ENCODE measurements at places on chromosomes 1 and 21.

DNA sequence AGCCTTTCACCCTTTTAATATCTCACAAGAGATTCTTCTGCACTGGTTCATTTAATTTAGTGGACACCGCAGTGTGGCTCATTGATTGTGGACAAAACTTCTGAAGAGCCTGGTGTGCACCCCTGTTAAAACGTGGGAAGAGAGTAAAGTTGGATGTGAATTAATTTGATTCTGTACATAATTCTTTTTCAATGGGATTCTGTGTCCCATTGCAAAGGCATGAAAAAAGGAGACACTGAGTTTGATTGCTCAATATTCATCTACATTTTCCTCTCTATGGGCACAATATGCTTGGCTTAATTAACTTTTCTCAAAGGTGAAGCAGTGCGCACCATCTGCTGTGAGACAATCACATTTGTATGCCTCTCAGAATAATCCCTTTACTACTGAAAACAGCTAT is 95.1 kb downstream of the BARHL2 start:
- DNase-seq = no peak

DNA sequence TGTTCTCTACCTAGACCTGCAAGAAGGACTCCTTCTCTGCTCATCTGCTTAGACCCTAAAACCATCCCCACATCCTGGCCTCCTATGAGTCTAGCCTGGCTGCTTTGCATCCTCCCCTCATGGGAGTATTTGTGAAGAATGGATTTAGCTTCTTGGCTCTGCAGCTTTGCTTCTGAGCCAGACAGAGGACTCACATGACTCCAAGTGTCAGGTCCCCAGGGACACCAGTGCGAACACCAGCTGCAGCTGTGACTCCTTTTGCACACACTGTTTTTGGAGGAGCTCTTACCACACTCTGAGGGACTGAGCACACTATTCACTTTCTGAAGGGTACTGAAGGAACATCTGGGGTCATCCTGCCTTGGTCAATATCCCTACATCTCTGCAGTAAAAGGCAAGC is 131.8 kb upstream of the SGIP1 start:
- no peak for DNase-seq

GRCh38 chr1:148328884-148329283 is 154.2 kb downstream of the PPIAL4G start:
- no peak for DNase-seq

DNA sequence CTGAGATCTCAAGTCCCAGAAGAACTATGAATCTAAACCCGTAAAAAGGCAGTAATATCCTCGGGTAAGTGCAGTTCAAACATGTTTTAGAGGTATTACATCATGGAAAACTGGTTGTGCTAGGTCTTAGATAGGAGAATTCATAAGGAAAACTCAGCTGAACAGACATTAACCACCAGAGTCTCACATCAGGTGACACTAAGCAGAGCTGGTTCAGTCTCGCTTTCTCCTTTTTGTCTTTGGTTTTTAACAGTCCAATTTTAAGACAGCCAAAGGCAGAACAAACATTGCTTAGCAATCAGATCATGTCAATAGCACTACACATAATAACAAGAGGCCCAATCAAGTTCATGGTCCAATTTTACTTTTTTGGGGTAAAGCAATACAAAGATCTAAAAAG is 63.1 kb upstream of the MUTYH start:
- no peak for DNase-seq

DNA sequence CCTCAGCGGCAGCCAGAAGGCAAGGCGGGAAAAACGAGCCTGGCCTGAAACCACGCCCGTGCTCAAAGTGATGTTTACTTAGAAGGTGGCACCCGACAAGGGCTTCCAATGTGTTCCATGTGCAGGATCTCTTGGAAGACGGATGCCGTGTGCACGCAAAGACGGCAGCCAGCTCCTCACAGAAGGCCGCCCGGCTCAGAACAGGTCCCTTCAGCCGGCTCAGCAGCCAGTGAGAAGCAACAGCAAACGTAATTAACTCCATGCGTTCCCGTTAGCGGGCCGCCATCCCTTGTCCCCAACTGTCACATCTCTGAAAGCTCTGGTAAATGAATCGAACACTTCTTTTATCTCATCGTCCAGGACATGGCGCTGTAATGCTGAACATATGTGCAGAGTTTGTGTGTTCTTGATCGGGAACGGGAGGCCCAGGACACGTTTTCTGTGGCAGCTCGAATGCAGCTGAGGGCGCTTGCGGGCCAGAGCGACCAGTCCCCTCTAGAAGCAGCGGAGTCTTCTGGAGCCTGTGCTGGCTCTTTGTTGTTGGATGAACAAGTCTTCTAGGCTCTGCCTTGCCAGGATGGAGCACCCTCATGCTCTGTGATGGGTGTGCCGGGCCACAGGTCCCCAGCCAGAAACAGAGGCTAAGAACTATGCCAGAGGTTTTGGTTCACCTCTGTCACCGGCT is 94.6 kb upstream of the ARHGEF16 start:
- DNase-seq = no peak

GRCh38 chr1:82932727-82933126 is 1066.2 kb downstream of the TTLL7 start:
- DNase-seq = no peak

- no peak for DNase-seq
Observed at GRCh38 chr1:13624526-13624925, 40.9 kb downstream of the PDPN start.

DNA sequence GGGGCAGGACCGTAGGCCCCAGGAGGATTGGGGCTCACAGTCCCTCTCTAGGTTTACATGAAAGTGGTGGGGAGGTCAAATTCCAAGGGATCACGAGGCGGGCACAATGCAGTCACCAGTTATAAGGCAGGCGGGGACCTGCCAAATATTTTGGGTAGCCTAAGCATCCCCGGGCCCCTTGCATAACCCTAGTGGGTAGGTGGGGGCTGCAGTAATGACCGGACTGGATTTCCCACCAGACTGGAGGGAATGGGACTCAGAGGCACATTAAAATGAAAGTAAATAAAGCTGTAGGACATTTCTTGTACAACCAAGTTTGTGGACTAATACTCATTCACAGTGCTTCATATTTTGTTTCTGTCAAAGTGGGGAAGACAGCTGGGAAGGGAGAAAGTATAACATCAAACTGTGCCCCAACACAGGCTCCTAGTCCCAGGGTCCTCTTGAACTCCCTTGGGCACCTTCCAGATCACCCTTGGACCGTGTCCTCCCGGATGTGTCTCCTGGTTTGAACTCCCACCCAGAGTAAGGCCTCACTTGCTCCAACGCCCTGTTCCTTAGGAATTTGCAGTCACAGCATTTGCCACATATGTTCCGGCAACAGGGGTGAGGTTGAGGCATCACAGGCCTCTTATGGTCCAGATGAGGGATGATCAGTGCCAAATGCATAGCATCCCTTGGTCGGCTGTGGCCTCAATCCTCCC is 28.4 kb upstream of the KIAA0040 start:
- no peak for DNase-seq

- no peak for DNase-seq
Observed at GRCh38 chr21:33799378-33800090, 116.1 kb downstream of the ATP5PO start.

DNA sequence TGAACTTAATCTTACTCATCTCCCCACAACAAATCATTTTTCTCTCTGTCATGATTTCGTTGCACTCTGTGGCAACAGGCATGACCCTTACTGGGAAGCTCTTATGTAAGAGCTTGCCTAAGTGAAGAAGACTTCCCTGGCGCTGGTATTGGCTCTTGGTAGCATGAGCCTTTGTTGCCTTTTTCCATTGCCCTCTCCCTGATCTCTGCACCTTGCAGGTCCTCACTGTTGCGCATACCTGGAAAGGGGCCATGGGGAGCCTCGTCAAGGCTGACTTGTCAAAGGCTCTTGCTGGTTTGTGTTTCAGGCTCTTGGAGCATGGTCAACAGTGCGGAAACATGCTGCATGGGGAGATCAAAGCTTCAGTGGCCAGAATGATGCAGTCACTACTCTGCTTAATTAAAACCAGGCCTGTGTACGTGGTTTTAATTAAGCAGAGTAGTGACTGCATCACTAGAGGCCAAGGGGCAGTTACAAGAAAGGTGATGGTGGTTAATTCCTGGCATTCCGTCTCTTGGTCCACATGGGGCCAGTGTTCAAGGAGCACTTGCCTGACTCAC is 141.3 kb downstream of the SPATA46 start:
- no peak for DNase-seq

Data from activated CD4-positive, alpha-beta T cell treated with anti-CD3 and anti-CD28 coated beads, Interleukin-2, amount 50 U/mL, for 4 hours (primary cell).